ENCODE measurements at places on chromosomes 5 and 9.

DNA sequence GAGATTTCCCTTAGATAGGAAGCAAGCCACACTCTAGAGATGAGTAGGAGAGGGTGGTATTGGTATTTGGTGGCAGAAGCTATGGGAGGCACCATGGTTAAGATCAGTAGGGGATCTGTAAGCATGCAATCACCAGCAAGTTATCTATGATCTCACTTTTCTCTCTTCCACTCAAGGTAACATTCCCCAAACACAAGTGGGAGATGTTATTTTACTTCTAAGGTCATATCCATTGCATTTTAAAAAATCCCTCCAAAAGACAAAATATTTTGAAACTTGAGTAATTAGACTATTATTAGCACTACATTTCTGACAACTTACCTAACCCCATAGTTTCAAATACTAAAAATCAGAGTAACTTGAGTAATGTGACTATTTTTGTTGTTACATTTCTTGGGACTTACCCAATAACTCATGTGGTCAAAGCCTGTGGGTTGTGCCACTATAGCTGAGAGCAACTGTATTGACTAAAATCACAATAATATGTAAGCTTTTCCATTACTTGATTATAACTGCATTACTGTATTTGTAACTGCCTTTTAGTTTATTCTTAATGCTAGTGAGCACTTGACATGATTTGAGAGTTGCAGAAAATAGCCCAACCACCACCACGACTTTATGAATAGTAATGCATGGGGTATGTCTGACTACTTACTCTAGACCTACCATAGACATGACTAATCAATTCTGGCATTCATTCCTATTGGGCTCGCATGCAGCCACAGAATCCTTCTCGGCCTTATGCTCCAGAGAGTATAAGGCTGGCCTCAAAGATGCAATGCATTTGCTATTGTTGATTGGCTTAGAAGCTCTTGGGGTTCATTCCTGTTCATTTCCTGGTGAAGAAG lies 264.7 kb downstream of the TRIM32 start:
- DNase-seq = no peak

GRCh38 chr5:168365581-168366081 lies 74.2 kb downstream of the WWC1 start:
- no peak for DNase-seq

DNA sequence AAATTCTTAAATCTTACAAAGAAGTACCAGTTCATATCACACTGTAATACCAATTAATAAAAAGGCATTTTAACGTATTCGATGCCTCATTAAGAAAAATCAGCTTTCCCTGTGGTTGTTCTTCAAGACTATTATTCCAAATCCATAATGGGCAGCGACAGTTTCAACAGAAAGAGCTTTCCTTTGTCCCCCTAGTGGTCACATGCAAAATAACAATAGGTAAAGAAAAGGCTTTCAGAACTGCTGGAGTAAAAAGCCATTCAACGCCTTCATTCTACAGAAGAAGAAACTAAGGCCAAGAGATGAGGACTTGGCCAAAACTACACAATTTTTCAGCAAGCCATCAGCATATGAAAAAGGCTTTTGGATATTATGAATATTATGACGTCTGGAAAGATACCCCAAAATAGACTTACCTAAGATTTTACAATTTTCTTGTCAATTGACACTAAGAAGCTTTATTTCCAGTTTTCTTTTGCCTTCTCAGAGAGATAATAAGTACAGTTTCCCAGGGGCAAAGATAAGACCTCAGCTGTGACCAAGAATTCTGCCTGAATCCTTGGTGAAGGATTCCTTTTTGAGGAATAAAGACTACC lies 6.7 kb upstream of the CDH6 start:
- peak; percentile 57 for DNase-seq

DNA sequence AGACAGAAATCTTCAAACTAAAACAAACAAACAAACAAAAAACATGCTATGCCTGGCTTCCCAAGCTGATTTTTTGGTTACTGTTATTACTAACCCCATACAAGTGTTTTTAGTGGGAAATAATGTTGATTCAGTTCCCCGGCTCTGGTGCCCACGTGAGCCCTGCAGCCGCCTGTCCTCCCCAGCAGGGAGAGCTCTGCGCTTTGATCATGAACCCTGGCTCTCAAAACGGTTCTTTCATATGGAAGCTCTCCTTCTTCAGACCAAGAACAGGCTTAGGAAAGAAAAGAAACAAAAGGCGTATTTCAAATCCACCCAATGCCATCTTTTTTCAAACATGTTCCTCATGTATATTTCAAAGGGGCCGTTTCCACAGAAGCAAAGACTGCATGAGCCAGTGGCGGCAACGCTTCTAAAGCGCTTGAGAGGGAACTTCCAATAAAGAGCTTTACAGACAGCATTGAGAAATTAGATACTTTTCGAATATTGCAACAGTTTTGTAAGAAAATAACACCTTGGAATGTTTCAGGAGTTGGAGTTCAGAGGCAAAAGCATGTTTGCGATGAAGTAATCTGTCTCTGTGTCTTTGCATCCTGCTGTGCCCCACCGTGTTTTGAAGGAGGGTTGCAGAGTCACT lies 74.8 kb downstream of the ICE1 start:
- DNase-seq = peak; percentile 30

DNA sequence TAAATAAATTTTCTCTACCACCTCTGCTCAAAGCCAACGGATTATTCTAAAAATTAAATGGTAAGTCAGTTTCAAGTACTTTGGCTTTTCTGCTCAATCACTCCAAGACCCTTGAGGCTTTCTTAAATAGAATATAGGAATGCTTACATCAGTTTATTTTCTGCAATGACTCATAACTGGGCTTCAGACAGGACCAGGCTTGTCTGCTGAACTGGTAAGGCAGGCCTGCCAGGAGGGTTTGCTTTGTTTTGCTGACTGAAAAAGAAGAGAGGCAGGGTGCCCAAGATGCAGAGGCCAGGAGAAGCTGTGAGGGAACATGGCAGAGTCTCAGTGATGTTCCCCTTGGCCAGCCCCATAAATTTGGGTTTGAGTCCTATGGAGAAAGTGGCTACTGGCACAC lies 60.3 kb upstream of the EPB41L4A start:
- no peak for DNase-seq

- no peak for DNase-seq
These were observed 5.5 kb upstream of the AK3 start for GRCh38 chr9:4746278-4747030.

DNA sequence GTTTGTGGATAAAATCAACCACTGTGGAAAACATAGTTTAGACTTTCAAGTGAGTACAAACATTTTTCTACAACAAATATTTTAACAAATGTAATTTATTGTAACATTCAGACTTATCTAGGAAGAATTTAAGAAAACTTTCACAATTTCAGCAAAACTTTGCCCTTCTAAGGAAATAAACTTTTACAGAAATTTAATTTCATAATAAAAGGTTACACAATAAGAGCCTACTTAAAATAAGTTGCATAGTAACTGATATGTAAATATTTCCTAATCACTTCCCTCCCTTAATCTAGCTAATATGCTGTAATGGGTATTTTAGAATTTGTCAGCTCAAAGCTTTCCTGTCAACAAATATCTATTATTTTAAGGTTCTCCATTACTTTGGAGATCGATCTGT lies 1899.9 kb downstream of the MAT2B start:
- DNase-seq = no peak

DNA sequence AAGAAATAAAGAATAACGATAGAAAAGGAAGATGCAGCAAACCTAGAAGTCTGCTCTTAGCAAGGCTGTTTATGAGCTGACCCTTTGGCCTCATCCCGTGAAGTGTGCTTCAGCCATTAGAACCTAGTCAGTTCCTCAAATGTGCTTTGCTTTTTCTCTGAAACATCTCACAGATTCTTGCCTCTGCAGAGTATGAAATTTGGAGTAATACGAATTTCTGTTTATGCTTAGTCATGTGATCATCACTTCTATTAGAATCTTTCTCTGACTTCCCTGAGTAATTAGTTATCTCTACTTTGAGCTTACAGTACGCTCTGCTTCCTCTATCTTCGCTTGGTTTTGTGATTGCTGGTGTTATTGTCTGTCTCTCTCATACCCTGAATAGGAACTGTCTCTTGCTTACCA lies 11.3 kb downstream of the CYSTM1 start:
- no peak for DNase-seq

Data from Panc1 (cell line).